Stimulated activated CD8-positive, alpha-beta memory T cell treated with anti-CD3 and anti-CD28 coated beads, Interleukin-7, amount 100 ng/mL, for 1 hour (primary cell): ENCODE measurements at places on chromosomes 4 and X.

GRCh38 chr4:102318526-102318925 is 26.8 kb downstream of the SLC39A8 start:
- DNase-seq, result no peak

- DNase-seq, result no peak
Observed at GRCh38 chr4:26163425-26164362, 157.1 kb upstream of the RBPJ start.

GRCh38 chr4:158760866-158761265 is 8.0 kb upstream of the FNIP2 start:
- DNase-seq, result no peak

DNA sequence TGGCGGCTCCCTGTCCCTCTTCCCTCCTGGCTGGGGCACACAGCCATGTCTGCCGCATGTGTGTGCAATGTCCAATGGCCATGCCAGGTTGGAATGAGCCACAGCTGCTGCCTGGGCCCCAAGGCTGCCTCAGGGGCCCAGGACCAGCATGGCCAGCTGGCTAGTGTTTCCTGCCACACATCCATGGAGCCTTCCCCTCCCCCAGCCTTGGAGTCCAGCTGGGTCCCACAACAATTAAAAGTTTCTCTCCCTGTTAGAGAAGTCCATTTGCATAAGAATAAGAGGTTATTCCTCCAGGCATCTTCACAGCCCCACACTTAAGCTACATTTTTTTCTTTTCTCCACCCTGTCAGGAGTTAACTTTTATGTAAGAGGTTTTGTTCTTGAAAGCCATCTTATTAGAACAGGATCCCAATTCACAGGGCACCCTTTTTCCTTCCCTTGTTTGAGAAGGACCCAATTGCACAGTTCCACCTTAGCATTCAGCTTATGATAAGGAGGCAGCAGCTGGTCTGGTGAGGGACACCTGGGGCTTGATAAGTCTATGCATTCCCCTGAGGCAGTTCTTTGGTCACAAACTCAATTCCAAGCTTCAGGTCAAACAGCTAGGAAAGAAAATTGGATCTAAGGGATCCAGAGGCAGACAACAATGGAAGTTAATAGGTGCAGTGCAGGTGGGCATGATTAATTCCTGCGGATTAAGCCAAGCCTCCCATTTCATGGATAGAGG is 963.3 kb upstream of the GRIA3 start:
- no peak for DNase-seq

- DNase-seq, result no peak
Observed at GRCh38 chr4:90727938-90728337, 600.7 kb downstream of the CCSER1 start.

GRCh38 chrX:131577999-131578734 is 34.3 kb downstream of the OR13H1 start:
- DNase-seq, result no peak

DNA sequence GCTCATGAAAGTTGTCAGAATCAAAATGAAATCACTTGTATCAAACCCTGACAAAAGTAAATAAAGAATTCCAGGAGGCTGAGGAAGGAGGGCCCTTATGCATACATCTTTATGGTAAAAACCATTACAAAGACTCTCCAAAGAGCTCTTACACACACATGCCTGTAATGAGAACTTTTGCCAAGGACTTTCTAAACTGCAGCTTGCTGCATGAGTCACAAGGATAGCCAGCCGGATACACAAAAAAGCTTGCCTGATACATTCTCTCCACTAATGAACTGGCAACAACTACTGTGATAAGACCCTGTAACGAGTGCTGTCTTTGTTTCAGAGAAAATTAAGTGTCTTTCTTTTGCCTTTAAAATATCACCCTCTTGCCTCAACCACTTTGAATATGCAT is 618.1 kb downstream of the PPP4R3C start:
- no peak for DNase-seq

GRCh38 chr4:74632634-74633033 is 161.7 kb downstream of the BTC start:
- no peak for DNase-seq
